ENCODE measurements at places on chromosomes 3 and 15.

DNA sequence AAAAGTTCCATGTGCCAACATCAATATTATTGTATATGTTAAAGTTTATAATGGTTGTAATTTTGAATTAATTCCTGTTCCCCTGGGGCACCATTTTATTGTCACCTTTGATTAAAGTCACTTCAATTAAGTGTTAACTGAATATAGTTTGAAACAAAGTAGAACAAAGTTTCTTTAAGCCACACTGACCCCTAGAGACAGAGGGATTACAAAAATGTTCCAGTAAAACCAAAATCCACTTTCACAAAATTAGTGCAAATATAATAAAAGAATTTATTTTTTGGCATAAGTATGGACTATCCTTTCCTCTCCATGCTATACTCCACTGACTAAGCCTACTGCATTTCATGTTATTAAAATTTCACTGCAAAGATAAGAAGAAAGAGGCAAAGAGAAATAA is 123.9 kb downstream of the ZMAT3 start:
- DNase-seq = no peak

DNA sequence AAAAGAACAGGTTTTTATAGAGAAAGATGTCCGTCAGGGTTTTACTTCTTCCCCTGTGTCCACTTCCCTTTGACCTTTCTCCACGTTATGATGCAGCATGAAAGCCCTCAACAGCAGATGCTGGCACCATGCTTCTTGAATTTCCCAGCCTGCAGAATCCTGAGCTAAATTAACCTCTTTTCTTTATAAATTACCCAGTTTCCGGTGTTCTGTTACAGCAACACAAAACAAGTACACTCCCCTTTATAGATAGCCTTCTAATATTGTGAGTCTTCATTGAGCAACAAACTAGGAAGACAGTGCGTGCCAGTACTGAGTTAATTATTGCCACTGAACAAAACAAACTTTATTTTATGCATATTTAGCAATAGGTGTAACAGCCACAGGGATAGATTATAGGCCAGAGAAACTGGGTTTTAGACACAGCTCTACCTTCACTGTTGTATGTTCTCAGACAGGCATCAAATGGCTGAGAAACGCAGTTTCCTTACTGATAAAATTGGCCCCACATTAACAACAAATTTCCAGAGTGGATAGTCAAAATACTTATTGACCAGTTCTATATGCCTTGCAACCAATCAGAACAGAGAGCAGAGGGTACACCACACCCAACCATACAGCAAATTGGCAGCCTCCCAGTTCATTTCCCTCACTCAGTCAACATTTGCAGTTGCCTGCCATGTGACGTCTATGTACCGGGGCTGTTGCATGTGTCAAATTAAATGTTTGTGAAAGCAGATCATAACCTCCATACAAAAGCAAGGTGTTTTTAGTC is 14.4 kb upstream of the TBL1XR1 start:
- DNase-seq = peak; percentile 89

GRCh38 chr15:44101286-44101685 is 93.8 kb downstream of the FRMD5 start:
- DNase-seq = no peak

DNA sequence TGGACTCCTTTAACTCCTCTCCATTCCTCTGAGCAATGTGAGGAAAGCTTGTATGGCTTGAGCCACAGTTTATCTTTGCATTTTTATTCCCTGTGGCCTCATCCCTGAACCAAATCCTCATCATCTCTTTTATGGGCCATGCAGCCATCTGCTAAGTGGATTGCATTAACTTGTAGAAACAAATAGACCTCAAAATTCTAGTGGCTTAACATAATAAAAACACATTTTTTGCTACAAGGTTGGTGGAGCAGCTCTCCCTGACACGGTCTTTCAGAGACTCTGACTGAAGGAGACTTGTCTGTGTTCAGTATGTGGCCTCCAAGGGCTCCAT is 135.3 kb downstream of the RPL22L1 start:
- no peak for DNase-seq

- DNase-seq = no peak
These were observed 34.9 kb upstream of the POU1F1 start for GRCh38 chr3:87311309-87311708.

- DNase-seq = no peak
These were observed 39.9 kb upstream of the C3orf49 start for GRCh38 chr3:63779227-63779626.

DNA sequence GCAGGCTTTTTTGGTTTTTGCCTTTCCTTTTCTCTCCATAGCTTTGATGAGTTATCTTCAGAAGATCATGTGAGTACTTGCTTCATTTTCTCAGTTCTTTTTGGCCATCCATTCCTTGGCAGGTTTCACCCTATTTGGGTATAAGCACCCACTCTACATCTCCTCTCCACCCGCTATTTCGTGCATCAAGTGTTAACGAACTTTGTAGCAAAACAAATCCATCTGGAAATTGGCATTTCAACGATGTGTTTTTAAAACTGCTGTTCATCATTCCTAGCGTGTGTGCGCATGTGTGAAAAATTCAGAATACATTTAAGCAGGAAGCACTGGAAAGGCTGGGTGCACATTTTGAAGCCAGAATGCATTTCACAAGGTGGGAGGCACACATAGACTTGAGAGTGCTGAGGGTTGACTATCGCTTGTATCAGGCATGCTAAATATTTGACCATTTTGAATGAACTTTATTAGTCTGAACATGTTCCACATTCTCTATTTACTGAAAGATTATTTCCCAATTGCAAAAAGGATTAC is 89.7 kb upstream of the FHIT start:
- DNase-seq = no peak

- DNase-seq = no peak
These were observed 33.0 kb downstream of the NME9 start for GRCh38 chr3:138296639-138297038.

- DNase-seq = no peak
These were observed 158.5 kb upstream of the SMAD3 start for GRCh38 chr15:66906668-66907614.

DNA sequence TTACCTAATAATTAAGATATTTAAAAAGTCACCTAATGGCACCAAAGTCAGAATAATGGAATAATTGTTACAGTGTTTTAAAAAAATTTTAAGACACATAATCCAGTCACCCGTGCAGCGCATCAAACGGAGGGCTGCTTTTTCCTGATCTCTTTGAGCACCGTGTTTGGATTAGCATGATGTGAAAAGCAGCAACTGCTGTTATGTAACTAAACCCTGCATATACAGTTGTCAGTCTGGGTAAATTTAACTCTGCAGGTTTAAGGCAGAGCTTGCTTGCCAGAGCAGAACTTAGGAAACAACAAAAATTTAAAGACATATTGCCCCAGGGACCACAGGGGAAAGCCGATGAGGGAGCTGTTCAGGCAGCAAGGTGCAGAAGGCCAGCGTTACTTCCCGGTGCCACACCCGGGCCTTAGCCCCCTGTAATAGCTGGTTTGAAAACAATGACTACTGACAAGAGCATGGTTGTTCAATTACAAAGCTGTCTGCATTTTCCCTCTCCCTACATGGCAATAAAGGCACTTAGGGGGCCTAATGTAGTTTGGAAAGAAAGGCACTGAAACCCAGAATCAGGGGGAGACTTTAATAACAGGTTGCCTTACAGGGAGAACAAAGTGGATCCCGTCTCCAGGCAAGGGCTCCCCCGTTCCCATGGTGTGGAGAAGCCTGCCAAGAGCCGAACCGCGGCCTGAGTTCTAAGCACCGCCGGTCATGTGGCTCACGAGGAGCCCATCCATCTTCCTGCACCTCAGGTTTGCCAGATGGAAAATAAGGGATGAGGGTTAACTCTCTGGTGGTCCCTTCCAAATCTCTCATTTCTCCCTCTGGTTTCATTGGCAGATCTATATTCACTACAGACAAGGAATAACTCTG is 32.2 kb downstream of the RORA start:
- no peak for DNase-seq

DNA sequence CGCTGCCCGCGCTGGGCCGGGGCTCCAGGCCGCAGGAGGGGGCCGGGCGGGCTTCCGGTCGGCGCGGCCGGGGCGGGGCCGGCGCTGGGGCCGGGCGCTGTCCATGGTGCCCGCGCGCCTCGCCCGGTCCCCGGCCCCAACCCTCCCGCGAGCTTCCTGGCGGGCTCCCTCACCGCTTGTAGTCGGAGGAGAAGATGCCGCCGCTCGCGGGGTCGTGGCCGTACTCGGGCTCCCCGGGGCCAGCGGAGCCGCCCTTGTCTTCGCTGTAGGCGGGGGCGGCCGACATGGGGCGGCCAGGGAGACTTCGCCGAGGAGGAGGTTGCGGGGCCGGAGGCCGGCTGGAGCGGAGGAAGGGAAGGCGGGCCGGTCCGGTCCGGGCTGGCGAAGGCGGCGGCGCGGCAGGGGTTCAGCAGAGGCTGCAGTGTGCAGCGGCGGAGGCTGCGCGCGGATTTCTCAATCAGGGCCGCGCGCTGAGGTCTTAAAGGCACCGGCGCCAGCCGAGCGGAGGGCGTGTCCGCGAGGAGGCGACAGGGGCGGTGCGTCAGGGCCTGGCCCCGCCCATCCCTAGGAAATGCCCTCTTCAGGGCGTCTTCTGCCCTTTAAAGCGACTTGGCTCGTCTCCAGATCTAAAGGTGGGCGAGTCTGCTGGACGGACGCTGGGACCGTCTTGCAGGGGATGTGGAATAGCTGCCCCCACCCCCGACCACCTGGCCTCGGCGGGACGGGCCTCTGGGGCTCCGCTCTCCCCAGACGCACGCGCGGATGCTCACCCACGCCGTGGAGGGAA is at the start of gene AP3B2:
TSS of gene AP3B2 (minus strand) at position 455 of the 787 bp plus-strand sequence. CDS start at position 286, 169 bp downstream.
- peak; percentile 53 for DNase-seq

DNA sequence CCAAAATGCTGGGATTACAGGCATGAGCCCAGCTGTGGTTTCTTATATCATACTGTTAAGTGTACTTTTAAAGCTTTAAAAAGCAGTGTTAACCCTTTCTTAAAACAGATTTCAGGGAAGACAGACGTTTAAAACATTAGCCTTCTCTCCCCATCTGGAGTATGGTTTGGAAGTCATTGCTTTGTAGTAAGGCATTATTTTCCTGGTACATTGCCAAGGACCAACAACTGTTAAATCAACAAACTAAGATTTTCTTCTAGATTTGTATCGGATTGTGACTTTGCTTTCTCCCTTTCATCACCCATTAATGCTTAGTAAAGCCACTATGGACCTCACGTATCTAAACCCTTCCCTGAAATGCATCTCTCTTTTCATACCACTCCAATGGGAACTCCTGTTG is 50.5 kb downstream of the UBE2E1 start:
- DNase-seq = no peak

DNA sequence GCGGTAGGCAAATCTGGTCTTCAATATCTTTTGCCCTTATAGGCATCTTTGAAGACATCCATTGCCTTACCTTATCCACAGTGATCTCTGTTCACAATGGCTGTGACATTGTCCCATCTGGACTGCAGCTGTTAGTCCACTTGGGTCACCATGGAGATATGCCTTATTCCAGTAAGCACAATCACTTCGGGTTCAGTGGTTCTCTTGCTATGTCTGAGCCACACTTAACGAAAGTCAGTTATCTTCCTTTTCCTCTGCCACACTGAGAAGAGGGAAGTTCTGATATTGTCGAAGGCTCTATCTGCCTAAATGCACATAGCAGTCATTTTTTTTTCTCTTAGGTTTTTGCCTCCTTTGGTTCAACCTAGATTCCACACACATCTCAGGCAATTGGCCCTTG is 119.0 kb upstream of the SATB1 start:
- DNase-seq = no peak

- no peak for DNase-seq
These were observed 19.4 kb upstream of the CX3CR1 start for GRCh38 chr3:39299279-39299678.

GRCh38 chr15:90873998-90874605 is 5.7 kb downstream of the FURIN start:
- no peak for DNase-seq

- DNase-seq = no peak
These were observed 28.2 kb upstream of the BCL6 start for GRCh38 chr3:187773233-187774184.

GRCh38 chr15:74050556-74051234 is 31.7 kb downstream of the GOLGA6A start:
- no peak for DNase-seq

- DNase-seq = no peak
These were observed 129.9 kb upstream of the ABI3BP start for GRCh38 chr3:101123081-101123480.

- DNase-seq = no peak
These were observed 69.9 kb upstream of the NDUFB4 start for GRCh38 chr3:120526011-120526870.

DNA sequence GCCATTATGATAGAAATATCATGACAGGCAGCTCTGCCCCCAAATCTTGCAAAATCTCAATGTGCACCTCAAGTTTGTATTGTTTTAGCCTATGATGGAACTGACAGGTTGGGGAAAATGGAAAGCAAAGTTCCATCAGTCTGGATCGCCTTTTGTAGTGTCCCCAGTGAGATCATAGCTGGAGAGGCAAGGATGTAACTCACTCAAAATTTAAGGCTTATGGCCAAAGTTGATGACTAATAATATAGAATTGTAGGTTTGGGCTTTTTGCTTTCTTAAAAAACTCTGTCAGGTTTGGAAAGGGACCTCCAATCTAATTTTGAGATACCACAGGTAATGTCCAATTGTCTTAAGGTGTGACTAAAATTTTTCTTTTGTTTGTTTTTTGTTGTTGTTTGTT is 1.4 kb upstream of the ACP3 start:
- DNase-seq = no peak

- no peak for DNase-seq
These were observed 5.4 kb downstream of the SEMA3F start for GRCh38 chr3:50160561-50160983.

- no peak for DNase-seq
These were observed 103.2 kb upstream of the TJP1 start for GRCh38 chr15:29925227-29926082.

DNA sequence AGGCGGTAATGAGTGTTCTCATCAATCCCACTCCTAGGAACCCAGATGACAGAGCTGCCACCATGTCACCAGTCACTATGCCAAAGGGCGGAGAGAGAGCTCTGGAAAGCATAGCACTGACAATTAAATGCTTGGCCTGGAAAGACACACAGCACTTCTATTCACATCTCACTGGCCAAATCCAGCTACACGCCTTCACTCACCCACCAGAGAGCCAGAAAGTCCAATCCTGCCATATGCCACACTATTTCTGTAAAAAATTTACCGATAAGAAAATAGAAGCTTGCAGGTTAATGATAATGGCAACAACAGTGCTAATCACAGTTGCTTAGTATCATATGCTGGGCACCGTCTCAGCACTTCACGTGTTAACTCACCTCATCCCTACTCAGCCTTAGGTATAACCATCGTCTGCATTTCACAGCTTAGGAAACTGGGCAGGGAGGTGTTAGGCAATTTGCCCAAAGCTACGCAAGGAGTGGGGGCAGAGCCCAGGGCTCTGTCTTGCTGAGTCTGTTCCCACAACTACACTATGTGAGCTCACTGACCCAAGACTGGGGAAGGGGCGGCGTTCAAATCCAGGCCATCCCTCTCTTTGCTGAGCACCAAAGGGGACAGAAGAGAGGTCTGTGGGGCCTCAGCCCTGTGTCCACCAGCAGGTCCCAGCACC is 16.5 kb downstream of the KLHL25 start:
- DNase-seq = no peak

DNA sequence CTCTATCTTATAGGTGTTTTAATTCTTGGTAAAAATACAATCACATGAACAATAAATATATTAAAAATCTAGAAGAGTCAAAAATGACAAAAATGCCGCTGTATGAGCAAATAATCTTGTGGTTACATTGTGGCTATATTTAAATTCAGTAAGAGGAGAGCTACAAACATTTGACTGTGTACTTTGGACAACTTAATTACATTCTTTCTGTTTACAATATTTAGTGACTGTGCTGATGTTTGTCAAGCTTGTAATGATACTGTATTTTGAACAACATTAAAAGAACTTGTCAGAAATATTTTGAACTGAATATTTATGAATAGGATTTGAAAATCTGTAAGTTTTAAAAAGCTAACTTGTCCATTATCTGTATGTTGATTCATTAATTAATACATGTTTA is 598.3 kb downstream of the SI start:
- no peak for DNase-seq

All from NCI-H1436 treated with DMSO at 0.1 percent for 48 hours (cell line).